ENCODE measurements at places on chromosomes 11 and 22.

- DNase-seq, result no peak
Measured at GRCh38 chr22:24961217-24961844, 8.8 kb downstream of the KIAA1671 start.

GRCh38 chr11:115126092-115126491 is 378.1 kb downstream of the CADM1 start:
- DNase-seq, result no peak

DNA sequence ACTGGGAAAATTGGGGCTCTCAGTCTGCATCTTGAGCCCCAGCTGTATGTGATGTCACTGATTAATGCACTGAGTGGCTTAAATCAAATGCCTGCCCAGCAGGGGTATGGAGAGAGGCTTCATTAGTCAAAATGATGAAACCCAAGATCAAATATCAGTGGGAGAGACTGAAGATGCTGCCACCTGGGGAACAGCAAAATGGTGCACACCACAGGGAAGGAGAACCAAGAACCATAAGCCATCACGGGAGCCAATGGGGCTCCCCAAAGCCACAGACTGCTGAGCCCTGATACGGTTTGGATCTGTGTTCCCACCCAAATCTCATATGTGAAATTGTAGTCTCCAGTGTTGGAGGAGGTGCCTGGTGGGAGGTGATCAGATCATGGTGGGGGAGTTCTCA is 85.6 kb downstream of the CTTN start:
- no peak for DNase-seq

- DNase-seq, result no peak
Measured at GRCh38 chr22:19707347-19708290, 6.7 kb upstream of the SEPTIN5 start.

DNA sequence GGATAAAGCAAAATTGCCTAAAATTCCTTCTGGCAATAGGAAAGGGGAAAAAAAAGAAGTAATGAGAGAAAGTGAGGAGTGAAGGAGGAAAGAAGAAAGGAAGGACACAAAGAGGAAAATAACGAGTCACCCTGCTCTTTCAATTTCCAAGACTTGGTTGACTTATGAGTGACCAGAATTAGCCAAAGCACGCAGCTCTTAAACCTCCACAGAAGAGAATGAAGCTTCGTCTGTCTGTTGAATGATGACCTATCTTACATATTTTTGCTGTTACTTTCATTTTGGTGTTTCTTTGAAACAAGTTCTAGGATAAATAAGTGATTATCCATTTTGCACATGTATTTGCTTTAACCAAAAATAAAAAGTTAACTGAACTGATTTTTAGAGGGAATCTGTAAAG is 728 bp downstream of the MMP27 start:
- no peak for DNase-seq

DNA sequence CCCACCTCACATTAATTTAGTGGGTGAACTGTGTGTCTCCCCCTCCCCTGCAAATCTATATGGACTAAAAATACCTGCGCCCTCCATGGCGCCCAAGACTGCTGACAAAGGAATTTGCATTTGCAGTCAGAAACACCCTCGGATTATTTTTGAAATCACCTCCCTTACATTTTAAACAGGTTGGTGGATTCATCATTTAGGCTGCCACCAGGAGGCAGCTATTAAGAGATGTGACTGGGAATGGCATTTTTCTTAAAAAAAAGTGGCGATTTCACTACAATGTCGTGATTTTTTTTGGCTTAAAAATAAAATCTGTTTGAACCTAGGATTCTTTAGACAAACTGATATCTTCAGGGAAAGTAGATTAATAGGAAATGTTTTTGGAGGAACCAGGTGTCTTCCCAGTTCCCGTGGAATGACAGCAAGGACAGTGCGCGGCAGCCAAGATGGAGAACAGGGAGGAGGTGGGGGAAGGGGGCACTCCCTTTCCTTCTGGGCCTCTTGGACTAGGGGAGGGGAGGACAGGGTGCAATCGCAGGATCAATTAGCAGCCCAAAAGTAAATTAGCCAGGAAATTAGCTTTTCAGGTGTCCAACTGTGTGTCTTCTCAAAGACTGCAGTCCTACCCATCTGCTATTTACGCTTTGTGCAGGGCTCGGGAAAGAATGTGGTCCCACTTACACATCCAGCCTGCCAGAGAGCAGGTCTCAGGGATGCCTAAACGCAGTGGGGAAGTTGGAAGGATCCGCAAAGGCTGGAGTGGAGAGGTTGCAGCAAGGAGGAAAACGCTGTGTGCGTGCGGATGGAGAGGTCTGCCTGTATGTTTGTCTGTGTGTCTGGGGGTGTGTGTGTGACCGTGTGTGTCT is 496.4 kb downstream of the NTM start:
- DNase-seq, result no peak

- DNase-seq, result no peak
Measured at GRCh38 chr11:121965330-121965729, 150.7 kb downstream of the BLID start.

GRCh38 chr11:86803136-86804045 is 3.0 kb downstream of the PRSS23 start:
- no peak for DNase-seq

- peak; percentile 69 for DNase-seq
Measured at GRCh38 chr11:32297611-32298011, 137.7 kb downstream of the WT1 start.

- no peak for DNase-seq
Measured at GRCh38 chr22:30187529-30188407, 58.8 kb downstream of the LIF start.

- DNase-seq, result no peak
Measured at GRCh38 chr11:123573286-123573685, 81.1 kb downstream of the SCN3B start.

- DNase-seq, result no peak
Measured at GRCh38 chr11:7353100-7353499, 101.4 kb downstream of the SYT9 start.

DNA sequence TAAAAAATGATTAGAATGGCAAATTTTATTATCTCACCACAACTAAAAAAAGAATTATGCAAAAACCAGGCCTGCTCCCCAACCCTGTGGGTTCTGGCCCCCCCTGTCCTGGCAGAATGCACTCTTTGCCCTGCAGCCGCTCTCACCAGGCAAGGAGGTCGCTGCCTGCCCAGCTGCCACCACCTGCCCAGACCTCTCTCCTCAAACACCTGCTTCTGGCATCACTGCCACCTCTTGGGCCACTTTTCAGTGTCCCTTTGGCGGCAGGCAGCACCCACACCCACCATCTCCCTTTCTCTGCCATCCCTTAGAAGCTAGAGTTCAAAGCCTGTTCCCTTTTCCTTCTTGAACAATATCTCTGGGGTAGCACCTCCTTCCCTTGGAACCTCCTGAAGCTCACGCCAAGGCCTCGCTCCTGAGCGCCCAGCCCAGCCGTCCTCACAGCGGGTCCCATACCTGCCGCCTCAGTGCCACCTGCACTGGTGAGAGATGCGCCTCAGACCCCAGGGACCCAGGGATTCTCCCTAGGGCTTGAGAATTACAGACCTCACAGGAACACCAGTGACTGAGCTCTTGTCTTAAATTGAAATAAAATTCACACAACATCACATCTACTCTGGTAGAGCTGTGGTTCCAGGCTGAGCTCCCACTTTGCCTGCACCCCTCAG is 44.6 kb downstream of the SGSM3 start:
- DNase-seq, result no peak

DNA sequence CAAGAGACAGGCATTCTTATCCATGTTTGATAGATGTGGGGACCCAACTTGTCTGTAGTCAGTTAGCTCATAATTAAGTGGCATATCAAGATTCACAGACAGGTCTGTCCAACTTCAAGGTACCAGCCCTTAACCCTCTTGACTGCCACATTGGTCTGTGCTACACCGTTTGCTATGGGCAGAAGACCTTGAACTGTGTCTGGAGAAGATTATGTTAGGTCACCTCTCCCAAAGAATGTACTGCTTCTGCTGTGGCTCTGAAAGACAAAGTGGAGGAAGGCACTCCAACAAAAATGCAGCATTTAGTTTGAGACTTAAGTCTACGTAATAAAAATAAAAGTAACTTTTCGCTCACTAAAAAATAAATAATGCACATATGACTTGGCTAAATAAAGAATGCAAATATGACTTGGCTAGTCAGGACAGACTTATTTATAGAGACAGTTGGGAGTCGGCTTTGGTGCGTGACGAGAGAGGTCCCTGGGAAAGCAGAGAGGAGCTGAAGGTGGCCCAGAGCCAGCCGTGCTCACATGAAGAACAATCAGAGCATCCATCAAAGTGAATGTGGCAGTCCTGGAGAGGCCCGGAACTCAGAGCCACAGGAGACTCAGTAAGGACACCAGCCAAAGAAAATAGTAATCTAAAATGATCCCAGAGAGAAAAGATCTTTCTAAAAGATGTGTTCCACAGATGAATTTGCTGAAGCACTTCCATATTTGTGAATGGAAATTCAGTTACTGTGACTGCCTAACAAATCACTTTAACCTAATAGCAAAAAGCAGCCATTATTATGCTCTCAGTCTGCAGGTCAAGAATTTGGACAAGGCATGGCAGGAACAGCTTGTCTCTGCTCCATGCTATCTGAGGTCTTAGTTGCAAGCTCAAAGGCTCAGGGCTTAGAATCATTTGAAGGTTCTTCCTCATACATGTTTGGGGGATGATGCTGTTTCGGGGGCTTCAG is 35.0 kb downstream of the CWC15 start:
- DNase-seq, result peak; percentile 57

DNA sequence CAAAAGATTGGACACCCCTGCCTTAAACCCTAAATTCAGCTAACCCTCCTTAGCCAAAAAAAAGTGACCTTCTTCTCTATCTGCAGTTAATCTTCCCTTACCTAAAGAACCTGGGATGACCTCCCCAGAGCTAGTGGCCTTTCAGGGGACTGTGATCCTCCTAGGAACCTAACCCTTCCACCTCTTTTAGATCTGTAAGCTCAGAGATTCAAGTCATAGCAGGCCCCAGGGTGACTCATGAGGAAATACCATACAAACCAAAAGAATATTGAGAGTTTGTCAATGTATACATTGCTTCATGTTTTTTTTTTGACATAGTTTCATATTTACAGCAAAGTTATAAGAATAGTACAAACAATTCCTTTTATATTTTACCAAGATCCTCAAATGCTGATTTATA is 38.3 kb upstream of the CXCR5 start:
- no peak for DNase-seq

DNA sequence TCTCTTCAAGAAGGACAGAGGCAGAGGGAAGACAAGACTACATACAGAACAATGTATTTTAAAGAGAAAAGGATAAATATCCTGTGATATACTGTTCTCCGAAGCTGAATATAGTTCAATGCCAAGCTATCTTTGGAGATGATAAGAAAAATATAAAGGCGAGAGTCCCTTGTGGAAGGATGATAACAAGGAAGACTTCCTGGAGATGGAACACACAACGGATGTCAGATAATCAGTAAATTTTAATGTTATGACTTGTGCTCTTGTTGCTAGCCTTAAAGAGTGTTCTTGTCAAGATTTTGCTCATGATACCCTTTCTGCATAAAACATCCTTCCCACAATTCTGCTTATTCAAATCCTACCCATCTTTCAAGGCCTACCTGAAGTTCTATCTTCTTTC is 6.8 kb upstream of the CTR9 start:
- no peak for DNase-seq

DNA sequence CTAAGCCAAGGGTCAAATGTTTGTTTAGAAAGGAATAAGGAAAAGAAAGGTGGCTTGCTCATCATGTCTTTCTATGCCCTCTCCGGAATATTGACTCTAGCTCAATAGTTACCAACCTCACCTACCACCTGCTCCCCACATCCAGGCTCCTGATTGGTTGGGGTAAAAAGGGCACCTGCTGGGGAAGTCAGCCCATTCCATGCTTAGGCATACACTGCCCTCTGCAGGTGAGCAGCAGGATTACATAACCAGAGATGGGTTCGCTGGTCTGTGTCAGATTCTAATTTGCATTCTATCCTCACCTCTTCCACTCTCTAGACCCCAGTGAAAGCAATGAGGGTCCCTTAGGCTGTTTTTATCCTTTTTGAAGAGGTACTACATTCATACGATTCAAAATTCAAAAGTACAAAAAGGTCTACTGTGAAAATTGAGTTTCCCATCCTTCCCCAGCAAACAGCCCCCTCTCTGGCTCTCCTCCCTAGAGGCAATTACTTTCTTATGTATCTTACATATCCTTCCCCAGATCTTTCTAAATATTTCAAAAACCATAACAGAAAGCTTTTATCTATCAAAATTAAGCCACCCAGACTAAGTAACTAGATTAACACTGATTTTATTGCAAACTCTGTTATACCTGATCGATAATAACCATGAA is 98.0 kb upstream of the ASPHD2 start:
- DNase-seq, result peak; percentile 91

DNA sequence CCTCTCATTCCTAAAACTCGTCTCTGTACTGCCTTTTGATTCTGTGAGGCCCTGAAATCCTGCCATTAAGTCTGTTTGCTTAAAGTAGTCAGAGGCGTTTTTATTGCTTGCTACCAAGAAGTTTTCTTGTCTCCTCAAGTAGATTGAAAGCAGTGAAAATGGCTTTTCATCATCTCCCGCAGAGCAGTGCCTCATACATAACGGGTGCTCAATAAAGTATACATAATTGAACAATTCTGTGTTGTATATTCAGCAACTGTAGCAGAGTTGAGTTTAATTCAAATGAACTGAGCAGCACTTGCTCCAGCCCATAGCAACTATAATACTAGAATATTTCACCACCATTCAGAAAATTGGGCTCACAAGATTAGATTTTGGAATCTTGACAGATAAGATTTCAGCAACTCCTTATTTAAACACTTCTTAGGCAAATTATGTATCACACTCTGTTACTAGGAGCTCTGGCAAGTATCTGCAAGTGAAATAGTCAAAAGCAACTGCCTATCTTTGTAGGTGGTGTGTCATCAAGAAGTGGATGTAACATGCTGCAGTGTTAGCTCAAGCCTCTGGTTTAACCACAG is 20.0 kb downstream of the FIBIN start:
- DNase-seq, result no peak

GRCh38 chr11:119189393-119189792 is 4.1 kb downstream of the NHERF4 start:
- no peak for DNase-seq

- no peak for DNase-seq
Measured at GRCh38 chr11:75028321-75028720, 39.6 kb downstream of the NEU3 start.

GRCh38 chr11:68780829-68781228 is 29.5 kb upstream of the TESMIN start:
- no peak for DNase-seq

- no peak for DNase-seq
Measured at GRCh38 chr11:116984589-116984988, 113.6 kb downstream of the SIK3 start.
